Stimulated activated CD4-positive, alpha-beta T cell treated with anti-CD3 and anti-CD28 coated beads, Interleukin-1b, Interleukin-23, amount 100 ng/mL, for 48 hours (primary cell): ENCODE measurements at places on chromosomes 6 and 20.

- DNase-seq = no peak
Measured at GRCh38 chr6:36610041-36610955, 16.1 kb downstream of the SRSF3 start.

DNA sequence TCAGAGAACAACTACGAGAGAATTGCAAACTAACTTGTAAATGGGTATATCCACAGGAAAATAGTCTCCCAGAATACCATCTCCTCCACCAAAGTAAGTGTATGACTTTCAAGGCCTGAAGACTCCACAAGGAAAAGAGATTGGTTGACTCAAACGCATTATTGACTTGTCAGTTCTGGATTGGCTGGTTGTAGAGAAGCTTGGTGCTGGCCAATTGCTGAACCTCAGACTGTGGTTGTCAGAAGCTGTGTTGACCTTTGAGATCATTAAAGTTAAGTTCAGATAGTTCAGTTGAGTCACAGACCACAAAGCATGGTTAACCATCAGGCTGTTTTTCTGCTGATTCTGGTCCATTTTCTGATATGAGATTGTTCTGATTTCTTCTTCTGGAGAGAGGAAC lies 388.3 kb downstream of the BMP2 start:
- DNase-seq = no peak

DNA sequence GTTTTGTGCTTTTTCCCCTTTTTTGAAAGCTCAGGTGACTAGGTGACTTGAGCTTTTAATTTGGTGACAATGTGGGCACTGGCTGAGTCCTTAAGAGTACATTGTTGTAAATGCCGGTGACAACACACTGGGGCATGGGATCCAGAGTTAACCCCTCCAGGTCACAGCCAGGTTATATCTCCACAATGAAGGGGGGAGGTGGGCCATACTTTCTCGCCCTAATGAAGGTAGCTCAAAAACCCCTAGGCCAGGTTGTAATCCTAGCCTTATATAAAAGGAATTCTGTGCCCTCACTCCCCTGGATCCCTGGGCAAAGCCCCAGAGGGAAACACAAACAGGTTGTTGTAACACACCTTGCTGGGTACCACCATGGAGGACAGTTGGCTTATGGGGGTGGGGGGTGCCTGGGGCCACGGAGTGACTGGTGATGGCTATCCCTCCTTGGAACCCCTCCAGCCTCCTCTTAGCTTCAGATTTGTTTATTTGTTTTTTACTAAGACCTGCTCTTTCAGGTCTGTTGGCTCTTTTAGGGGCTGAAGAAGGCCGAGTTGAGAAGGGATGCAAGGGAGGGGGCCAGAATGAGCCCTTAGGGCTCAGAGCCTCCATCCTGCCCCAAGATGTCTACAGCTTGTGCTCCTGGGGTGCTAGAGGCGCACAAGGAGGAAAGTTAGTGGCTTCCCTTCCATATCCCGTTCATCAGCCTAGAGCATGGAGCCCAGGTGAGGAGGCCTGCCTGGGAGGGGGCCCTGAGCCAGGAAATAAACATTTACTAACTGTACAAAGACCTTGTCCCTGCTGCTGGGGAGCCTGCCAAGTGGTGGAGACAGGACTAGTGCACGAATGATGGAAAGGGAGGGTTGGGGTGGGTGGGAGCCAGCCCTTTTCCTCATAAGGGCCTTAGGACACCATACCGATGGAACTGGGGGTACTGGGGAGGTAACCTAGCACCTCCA lies 2.2 kb upstream of the VEGFA start:
- DNase-seq = no peak

- peak; percentile 46 for DNase-seq
Measured at GRCh38 chr6:44297063-44298038, 15.8 kb downstream of the AARS2 start.

DNA sequence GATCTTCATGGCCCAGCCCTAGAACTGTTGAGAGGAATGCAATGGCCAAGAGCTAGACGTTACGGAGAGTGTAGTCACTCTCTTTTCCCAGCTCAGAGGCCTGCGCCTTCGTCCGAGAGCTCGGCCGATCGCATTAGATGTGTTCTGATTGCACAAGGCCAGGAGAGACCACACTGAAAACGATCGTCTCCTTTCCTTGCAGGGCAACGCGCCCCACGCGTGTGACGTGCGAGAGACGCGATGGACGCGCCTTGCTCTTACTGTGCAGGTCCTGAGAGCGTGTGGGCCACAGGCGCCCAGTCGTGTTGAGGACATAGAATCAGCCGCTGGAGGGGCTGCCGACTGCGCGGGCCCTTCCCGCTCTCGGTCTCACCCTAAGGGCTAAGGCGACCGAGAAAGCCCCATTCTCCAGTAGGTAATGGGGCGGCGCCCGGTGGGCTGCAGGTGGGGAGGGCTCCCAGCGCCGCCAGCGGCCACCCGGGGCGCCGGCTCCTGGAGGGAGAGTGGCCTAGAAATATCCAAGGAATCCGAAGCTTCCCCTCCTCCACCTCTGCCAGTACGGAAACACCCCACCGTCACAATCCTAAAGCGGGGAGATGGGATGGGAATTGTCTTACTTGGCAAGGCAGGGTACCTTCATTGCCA lies 26.9 kb downstream of the TFAP2B start:
- DNase-seq = no peak

- no peak for DNase-seq
Measured at GRCh38 chr6:149614337-149614736, 34.2 kb downstream of the KATNA1 start.

GRCh38 chr20:46355778-46356177 lies 47.5 kb upstream of the CDH22 start:
- DNase-seq = no peak
